Activated CD4-positive, alpha-beta memory T cell treated with anti-CD3 and anti-CD28 coated beads, Interleukin-2, amount 10 ng/mL, durations not matched to agents 7 days and 5 days (primary cell): ENCODE measurements at places on chromosomes 3 and 15. TPM values are rescaled to one million over a fixed set of nuclear protein-coding genes. Genes with fewer than 3 reads are reported as not detected.

GRCh38 chr3:10915376-10915775 is 77.2 kb upstream of the SLC6A1 start:
- no peak for DNase-seq

DNA sequence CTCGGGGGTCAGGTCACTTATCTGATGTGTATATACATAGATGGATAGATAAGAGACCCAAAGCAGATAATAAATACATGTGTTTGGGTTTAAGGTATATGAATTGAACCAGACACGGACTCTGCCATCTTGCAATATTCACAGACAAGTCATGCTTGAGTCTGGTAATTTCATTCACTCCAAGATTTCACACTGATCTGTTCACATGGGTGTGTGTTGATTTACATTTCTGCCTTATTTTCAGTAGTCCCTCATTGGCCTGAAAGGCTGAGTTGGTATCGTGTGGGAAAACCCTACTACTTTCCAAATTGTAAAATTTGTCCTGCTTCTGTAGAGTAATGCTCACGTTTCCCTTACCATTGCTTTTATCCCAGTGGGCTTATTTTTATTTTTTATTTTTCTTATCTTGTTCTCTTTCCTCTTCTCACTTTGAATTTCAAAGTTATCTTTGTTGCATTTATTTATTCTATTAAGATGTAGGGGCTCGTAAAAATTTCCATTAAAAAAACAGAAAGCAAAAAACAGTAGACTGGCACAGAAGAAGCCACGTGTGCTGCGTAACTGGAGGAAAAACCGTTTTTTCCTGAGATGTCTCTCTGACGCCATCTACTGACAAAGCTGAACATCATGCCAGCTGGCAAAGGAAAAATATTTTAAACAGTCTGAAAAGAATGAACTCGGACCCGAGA is 10.8 kb upstream of the MFSD1 start:
- DNase-seq, result peak; percentile 25

DNA sequence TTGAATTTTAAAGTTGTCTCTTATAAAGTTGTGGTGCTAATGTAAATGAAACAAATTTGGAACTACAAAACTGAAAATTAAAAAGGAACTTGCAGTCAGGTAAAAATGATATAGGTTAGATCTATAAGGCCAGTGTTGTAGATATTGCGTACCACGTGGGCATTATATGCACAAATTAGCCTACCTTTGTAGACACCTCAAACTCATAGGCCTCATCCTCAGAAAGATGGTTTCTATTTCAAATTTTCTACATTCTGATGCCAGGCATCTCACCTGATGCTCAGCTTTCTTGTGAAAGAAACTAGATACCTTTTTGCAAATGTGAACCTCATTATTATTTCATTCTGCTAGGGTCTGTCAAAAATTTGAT is 25.6 kb downstream of the TMEM207 start:
- DNase-seq, result no peak

GRCh38 chr3:4174791-4175190 is 128.4 kb upstream of the SETMAR start:
- DNase-seq, result no peak

GRCh38 chr3:168996622-168997021 is 666.9 kb downstream of the MECOM start:
- no peak for DNase-seq

DNA sequence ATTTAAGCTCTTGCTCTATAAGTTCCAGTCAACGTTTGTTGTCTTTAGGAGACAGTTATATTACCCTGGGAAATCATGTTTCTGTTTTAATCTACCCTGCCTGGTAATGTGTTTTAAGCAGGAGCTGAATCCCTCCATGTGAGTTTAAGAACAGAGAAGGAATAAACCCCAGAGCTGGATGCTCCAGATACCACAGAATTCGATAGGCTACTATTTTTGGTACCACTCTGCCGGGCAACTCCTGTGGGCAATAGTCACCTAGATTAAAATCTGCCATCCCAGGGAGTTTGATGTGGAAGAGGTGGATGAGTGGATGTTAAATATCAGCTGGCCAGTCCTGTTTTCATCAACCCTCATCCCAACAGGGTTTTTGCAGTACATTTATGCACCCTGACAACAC is 20.4 kb downstream of the NUDT16 start:
- no peak for DNase-seq

GRCh38 chr3:6168256-6168655 is 692.7 kb upstream of the GRM7 start:
- DNase-seq, result no peak

GRCh38 chr3:53493595-53493962 is 832 bp upstream of the CACNA1D start:
- DNase-seq, result no peak

DNA sequence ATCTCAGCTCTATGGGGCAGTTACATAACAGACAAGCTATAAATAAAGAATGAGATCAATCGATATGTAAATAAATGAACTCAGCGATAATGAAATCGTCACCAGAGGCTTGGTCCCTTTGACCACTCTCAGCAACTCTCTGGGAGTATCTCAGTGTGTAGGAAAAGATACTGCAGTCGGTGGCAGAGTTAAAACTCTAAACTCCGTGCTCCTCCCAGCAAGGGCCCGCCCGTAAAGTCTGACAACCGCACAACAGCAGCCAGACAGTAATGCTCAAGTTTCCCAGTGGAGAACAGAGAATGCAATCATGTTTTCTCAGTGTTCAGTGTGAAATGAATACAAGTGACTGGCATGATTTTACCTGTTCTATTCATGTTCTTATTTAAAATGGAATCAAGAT is 28.3 kb upstream of the IGF1R start:
- DNase-seq, result no peak

Gene LMAN1L
- total RNA-seq, result 0.48 TPM

Gene FBXL22
- 0.28 TPM for total RNA-seq

- DNase-seq, result no peak
Measured at GRCh38 chr3:56048946-56049345, 419.3 kb downstream of the ERC2 start.

- no peak for DNase-seq
Measured at GRCh38 chr3:5112043-5112442, 10.0 kb upstream of the ARL8B start.

DNA sequence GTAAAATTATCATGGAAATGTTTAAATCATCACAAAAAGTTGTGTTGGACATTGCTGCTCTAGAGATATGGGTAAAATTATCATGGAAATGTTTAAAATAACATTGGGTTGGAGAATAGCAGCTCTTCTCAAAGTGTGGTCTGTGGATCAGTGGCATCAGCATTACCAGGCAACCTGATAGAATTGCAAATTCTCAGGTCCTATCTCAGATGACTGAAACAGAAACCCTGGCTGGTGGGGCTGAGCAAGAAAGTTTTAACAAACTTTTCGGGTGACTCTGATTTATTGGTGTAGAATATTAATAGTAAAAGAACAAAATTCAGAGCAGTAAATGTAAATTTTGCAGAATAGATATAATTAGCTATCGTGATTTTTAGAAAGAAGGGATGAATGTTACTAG is 28.9 kb downstream of the NXPE3 start:
- no peak for DNase-seq

Gene UBAP1L
- 3.0 TPM for total RNA-seq

- no peak for DNase-seq
Measured at GRCh38 chr15:73538563-73539211, 94.5 kb downstream of the NPTN start.
